ENCODE measurements at places on chromosomes 6 and 20. TPM values are rescaled to one million over a fixed set of nuclear protein-coding genes. Genes with fewer than 3 reads are reported as not detected.

DNA sequence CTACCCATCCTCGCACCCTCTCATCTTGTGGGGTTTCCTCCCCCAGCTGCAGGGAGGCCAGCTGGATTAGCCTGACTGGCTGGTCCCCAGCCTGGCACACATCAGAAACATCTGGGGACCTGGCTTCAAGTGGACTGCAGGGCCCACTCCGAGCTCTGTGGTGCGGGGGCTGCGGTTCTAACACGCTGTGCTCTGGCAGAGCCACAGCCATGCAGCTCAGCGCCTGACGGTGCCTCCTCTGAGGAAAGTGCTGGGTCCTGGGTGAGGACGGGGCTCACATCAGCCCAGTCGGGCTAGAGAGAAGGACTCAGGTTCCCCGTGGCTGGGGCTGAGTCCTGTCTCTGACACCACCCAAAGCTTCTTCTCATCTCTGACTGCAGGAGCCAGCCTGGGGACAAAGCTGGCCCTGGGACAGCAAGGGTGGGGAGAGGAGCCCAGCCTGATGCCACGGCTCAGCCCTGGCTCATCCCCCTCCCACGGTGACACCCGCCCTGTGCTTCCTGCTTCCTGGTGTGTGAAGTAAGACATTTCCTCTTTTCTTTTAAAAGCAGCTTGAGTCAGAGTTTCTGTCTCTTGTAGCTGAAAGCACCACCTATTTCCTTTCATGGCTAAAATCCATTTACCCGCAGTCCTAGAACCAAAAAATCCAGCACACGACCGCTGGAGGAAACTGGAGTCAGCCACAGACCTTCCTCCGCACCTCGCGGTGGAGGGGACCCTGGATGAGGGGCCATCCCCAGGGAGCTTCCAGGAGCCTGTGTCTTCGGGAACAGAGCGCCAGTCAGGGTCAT, 127.4 kb upstream of the AFDN start:
- no peak for DNase-seq

Gene SYTL3
- total RNA-seq, result 1.1 TPM

- no peak for DNase-seq
Observed at GRCh38 chr6:32799740-32800139, 17.1 kb downstream of the HLA-DOB start.

Gene LGSN
- total RNA-seq, result not detected

GRCh38 chr6:139580592-139581484, 206.4 kb upstream of the CITED2 start:
- no peak for DNase-seq

Gene PACRG
- total RNA-seq, result not detected

DNA sequence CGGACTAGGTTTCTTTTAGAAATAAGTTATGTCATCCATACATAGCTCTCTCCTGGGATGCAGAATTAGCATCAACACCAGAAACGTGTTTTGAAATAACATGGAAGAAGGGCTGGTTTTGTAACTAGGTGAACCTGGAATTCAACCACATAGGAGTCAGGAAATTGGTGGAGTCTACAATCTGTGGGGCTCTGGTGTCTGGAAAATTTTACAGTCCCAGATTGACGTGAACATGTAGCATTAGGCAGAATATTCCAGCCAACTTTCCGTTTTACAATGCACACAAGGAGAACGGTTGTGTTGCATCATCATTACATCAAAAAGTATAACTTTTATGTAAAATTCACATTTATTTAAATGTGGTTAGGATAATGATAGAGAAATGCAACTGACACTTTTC, 1.9 kb downstream of the KCNQ5 start:
- no peak for DNase-seq

GRCh38 chr20:6299456-6299855, 176.6 kb upstream of the FERMT1 start:
- no peak for DNase-seq

Gene IYD
- total RNA-seq, result not detected

- DNase-seq, result no peak
Observed at GRCh38 chr6:122995921-122996793, at the start of gene CLVS2. CLVS2 (plus strand) TSS chr6:122996235; CDS start chr6:122997778, 1,543 bp downstream.

DNA sequence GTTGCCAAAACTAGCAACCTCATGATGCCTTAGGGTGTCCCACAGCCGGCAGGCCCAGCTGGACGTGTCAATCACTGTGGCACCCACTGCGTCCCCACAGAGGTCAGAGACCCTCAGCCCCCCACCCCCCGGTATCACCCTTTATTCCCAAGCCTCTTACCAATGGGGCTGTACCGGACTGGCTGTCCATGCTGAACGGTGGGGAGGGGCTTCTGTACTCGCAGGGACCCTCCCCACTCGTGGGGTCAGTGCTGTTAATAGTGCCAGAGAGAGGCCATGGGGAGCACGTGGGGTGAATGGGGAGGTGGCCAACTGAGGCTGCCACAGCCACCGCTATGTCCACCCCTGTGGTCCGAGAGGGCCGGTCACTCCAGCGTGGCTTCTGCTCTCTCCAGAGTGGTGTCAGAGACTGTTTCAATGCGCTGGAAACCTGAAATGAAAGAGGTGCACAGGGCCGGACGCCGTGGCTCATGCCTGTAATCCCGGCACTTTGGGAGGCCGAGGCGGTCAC, 68.6 kb downstream of the THBS2 start:
- no peak for DNase-seq

- DNase-seq, result no peak
Observed at GRCh38 chr6:124066946-124067552, 263.4 kb downstream of the NKAIN2 start.

GRCh38 chr6:164262348-164262747, 847.8 kb downstream of the QKI start:
- no peak for DNase-seq

DNA sequence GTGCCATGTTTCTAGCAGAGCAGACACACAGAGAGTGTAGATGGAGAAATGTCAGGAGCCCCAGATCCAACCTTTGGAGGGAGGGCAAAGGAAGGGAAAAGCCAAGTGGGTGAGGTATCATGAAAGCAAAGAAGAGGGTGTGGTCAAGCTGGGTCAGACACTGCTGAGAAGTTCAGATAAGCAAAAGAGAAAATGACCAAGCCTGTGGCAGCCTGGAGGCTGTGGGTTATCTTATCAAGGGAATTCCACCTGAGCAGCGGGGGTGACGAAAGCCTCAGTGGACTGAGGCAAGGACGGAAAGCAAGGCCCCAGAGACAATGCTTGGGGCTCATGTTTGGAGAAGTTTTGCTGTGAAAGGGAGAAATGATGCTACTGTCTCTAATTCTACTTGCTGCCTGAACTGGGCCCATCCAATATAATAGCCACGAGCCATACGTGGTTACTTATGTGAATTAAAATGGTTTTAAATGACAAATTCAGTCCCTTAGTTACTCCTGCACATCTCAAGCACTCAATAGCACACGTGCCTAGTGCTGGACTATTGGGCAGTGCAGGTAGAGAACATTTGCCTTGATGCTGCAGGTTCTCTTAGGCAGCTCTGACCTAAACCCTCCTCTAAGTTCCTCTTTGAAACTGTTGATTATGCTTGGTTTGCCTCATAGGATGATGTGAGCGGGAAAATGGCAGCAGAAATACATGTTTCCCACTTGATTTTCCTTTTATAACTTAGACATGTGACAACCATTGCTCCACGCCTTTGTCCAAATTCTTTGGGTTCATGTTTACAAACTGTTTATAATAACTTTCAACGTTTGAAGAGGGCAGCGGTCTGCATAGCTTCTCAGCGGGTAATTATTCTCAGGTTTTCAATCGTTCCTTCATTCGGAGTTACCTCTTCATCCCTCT, 63.7 kb downstream of the SLC22A23 start:
- DNase-seq, result no peak

GRCh38 chr6:72916906-72917305, 295.0 kb downstream of the KCNQ5 start:
- no peak for DNase-seq

DNA sequence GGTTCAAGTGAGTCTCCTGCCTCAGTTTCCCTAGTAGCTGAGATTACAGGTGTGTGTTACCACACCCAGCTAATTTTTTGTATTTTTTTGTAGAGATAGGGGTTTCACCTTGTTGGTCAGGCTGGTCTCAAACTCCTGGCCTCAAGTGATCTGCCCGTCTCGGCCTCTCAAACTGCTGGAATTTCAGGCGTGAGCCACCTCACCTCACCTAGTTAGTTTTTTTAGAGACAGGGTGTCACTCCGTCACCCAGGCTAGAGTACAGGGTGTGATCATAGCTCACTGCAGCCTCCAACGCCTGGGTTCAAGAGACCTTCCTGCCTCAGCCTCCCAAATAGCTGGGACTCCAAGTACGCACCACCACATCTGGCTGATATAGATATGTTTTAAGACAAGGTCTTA, 22.9 kb downstream of the SYTL3 start:
- DNase-seq, result no peak

DNA sequence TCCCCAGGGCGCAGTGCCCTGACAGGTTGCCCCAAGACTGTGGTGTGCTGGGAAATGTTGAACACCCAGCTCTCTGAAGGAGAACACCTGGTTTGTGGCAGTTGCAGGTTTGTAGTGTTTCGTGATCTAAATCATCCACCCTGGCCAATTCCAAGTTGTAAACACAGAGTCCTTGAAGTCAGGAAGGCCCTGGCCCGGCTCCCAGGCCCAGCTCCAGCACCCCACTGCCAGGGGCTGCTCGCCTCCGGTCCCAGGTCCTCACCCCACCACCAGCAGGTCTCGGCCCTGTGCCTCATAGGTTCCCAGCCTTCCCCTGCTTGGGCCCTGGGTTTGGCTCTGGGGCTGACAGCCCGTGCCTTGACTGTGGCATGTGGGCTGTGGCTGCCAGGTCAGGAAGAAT, 121.4 kb upstream of the MLN start:
- no peak for DNase-seq

DNA sequence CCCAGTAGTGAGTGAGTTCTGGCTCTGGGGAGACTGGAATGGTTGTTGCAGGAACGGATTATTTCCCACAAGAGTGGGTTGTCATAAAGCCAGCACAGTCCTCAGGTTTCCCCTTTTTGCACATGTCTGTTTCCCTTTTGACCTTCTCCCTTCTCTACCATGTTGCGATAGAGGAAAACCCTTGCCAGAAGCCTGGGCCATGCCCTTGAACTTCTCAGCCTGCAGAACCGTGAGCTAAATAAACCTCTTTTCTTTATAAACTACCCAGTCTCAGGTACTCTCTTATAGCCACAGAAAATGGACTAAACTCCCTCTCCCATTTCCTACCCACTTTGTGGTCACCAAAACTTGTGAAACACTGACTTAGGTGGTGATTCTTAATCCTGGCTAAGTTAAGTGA, 7.2 kb upstream of the PPP1R16B start:
- DNase-seq, result no peak

Gene HLA-F
- 35.3 TPM for total RNA-seq

Gene SNPH
- 6.0 TPM for total RNA-seq

GRCh38 chr6:99611148-99611547, 4.5 kb downstream of the PRDM13 start:
- no peak for DNase-seq

DNA sequence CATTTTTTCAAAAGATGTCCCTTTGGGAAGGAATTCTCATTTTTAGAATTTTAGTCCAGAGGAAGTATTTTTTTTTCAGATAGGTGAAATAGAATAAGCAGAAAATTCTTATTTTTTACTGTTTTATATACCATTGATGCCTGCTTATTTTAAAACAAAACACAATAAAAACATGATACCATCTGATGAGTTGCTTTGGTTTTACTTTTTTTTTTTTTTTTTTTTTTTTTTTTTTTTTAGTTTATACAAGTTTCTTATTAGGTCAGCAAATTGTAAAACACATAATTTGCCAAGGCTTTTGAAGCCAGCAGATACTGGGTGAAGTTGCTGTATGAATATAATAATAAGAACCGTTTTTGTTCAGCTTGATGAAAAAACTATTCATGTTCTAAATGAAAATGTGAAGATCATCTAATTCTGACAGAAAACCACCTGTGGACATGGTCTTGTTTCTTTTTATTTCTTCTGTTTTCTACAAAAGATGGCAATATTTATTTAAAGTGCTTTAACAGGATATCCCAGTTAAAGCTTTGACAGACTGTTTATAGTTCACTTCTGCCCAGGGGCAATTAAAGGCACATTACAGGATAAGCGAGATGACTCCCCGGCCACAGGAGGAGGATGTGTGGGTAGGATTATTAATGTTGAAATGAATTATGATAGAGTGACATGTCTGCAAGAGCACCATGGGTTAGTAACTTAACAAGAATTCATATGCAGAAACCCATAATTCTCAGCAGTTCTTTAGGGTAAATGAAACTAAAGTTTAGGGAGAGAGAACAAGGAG, 31.1 kb downstream of the MYB start:
- peak; percentile 75 for DNase-seq

DNA sequence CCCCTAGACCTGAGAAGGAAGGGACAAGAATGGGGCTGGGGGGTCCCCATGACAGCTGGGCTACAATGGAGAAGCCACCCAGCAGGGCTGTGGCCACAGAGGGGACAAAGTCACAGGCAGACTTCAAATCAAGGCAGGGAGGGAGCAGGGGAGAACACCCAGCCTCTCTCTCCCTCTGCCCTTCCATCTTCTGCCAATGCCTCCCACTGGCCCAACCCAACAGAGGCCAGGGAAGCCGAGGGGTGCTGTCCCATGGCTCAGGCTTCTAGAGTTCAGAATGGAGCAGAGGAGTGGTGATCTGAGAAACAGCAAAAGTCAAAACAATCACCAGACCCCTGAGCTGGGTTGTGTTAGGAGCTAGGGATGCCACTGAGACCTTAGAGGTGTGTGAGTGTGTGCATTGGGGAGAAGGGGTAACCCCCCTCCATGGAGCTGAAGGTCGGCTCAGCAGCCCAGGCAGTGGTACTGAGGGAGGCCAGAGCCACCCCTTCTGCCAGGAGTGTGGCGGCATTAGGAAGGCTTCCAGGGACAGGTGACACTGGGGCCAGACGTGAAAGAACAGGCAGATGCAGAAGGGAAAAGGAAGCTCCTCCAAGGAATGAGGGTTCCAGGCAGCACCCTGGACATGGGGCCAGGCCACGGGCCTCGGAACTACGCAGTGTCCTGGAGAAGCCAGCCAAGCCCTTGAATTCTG, 12.0 kb downstream of the GLP1R start:
- DNase-seq, result no peak

DNA sequence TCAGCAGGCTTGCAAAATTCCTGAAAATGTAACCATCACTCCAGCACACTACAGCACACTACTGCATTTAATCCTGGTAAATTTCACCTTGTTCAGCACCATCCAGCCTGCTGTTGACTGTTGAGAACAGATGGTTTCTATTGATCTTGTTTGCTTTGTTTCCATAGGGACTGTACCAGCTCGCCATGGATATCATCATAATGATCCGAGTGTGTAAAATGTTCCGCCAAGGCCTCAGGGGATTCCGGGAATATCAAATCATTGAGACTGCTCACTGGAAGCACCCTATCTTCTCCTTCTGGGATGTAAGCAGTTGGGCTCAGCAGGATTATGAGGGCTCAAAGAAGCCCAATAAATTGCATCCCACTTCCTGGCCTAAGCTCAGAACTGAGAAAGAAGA, 4.1 kb downstream of the CNBD2 start:
- no peak for DNase-seq
